Testis (tissue), 5 donors: ENCODE measurements at places on chromosomes 13 and 19.

DNA sequence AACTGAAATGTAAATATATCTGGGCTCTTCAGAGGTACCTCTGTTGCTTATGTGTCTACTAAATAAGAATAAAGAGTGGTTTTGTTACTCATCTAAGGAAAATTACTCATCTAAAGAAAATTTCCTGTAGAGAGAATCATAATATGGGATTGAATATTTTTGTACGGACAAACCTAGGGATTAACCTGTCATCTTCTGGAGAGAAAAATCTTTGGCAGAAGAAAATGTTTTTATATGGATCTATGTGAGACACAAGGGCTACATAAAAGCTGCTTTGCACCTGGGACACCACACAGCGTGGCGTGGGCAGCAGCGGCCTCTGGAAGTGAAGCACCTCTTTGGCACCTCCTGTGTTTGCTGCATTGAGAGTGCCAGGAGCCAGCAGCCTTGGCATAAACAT, 242.9 kb upstream of the DACH1 start:
- no peak for DNase-seq

DNA sequence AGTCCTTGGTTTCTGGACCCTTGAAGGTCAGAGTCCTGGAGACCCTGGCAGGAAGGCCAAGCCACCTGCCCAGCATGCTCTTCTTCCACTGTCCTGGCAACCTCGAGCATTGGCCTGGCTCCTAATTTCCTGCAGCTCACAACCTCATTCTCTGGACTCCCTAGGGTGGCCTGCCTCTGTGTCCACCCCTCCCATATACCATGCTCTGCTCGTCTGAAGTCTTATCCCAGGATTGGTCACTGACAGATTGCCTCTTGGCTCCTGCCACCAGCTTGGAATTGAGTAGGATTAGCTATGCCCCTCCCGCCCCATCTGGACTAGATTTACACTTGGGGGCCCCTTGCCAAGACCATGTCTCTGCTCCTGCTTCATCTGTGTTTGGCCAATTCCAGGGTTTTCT, 17.1 kb upstream of the WASF3 start:
- DNase-seq: no peak

GRCh38 chr13:114283576-114283975, 2.2 kb downstream of the UPF3A start:
- DNase-seq: no peak

GRCh38 chr19:41221514-41222205, 2.6 kb downstream of the AXL start:
- DNase-seq: no peak

DNA sequence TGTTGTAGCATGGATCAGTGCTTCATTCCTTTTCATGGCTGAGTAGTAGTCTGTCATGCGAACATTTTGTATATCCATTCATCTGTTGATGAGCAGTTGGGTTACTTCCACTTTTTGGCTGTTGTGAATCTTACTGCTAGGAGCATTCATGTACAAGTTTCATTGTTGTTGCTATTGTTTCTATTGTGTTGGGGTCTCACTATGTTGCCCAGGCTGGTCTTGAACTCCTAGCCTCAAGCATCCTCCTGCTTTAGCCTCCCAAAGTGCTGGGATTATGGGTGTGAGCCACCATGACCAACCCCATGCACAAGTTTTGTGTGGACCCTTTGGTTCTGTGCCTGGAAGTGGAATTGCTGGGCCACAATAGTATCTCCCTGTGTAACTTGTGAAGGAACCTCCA, 15.8 kb downstream of the SLC25A42 start:
- no peak for DNase-seq

- DNase-seq: peak; percentile 83
Measured at GRCh38 chr19:43464134-43464775, 1.2 kb downstream of the LYPD3 start.

DNA sequence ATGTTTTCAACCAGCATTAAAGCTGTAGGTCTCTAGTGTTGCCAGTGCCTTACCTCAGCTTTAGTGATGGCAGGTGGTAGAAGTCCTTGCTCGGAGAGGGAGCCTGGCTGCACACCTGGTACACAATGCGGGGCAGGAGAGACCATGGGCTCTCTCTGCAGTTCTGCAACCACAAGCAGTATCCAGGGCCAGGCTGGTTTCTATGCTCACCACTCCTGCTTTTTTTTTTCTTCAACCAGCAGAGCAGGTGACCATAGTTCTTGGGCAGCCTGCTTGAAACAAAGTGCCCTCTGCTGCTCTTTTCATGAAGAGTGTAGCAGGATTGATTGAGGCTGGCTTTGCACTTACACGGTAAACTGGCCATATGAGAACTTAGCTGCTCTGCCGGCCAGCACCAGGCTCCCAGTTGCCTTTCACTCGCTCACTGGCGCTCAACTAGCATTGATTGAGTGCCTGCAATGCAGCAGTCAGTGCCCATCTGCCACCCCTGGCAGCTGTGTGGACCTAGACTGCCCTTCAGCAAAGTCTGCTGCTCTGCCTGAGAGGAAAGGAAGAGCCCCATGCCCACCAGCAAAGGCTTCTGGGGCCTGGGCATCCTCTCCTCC, 4.4 kb upstream of the CHAMP1 start:
- DNase-seq: no peak

- peak; percentile 48 for DNase-seq
Measured at GRCh38 chr13:76667551-76667950, 218.7 kb downstream of the KCTD12 start.

- no peak for DNase-seq
Measured at GRCh38 chr13:109810761-109811510, 24.6 kb upstream of the IRS2 start.

GRCh38 chr19:17123041-17123440, 47.5 kb downstream of the MYO9B start:
- no peak for DNase-seq

- DNase-seq: no peak
Measured at GRCh38 chr13:50840284-50840683, 3.2 kb downstream of the DLEU7 start.

DNA sequence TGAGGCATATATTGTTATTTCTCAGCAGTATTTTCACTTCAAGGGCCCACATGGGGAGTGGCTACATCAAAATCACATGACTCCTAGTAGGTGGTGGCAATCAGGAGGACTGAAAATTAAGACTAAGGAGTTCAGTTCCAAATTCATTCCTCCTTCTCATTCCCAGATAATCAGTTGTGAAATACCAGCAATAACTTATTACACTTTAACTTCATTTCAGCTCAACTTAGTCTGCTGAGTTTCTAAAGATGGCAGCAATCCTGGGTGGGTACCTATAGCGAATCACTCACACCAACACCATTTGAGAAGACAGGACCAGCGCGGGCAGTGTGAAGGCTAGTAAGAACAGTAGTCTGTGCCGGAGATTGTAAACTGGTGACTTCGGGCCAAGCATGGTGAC, 63.9 kb upstream of the SLC10A2 start:
- no peak for DNase-seq

DNA sequence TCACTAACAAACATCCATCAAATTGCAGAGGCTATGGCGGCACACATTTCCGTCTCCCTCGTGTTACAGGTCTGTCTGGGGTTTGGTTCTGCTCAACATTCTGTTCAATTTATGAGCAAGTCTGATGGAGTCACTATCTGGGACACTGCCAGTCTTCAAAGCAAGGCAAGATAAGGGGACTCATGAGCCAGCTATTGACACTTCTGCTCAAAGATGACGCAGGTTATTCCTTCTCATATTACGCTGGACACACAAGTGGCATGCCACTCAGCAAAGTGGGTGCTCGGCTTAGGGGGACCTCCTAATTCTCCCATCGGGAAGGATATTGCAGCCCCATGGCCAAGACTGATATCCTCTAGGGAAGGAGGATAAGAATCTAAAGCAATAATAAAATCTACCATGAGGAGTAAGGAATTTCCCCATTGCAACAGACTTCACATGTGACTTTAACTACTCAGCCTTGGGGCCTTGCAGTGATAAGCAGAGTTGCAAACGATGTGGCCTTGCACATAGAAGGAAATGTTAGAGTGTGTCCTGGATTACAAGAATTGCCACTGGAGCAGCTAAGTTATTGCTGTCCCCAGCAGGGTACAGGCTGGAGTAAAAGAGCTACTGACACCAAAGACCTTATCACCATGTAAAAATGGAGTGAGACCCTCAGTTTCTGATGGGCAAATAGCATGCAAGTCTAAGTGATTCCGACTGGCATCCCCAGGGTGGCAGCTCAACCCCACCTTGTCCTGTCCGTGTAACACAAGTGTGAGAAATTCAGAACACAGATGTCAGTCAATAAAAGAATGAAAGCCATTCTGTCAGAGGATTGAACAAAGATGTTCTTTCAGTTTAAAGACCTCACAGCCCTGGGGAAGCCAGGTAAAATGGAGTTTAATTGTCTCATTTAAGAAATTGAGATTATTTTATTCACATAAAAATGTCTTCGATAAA, 306.1 kb downstream of the IRS2 start:
- peak; percentile 69 for DNase-seq

- DNase-seq: no peak
Measured at GRCh38 chr19:4660181-4660791, 9.9 kb downstream of the MYDGF start.

DNA sequence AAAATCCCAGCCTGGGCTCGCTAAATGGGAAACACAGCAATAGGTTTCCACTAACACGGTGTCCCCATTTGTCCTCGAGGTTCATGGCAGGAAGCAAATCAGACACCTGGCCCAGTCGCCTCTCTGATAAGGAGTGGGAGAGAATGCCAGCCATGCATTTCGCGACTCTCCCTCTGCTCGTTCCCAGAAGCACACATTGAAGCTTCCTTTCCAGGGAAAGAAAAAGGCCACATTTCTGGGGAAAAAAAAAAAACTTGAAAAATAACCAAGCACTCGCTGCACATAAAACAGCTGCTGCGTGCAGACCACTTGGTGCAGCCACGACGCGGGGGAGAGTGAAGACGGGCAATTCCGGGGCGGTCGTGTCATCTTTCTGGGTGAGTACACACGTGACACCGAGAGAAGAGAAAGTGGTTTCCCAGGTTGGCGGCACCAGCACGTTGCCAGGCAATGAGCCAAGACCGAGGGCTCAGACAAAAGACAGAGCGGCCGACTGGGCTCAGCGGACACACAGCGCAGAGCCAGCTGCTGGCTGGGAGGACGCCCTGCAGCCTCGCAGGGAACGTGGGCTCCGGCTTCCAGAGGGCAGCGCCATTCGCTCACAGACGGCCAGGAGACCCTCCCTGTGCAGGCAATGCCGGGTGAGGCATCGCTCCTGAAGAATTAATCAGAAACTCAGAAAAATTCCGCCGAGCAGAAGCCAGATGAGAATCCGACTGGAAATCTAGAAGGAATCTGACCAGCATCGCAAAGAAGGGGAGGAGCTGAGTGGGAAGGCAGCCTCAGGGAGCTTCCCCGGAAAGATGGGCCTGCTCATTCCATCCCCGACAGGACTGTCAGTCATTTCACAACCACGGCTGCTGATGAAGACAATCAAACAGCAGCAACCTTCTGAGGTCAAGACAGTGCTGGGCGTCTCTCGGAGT, 83.2 kb upstream of the IRS2 start:
- DNase-seq: peak; percentile 90

- DNase-seq: no peak
Measured at GRCh38 chr19:56324436-56324835, 9.8 kb upstream of the ZSCAN5A start.

- no peak for DNase-seq
Measured at GRCh38 chr13:41457589-41458186, 338 bp downstream of the RGCC start.

GRCh38 chr19:3699741-3700241, 477 bp downstream of the PIP5K1C start:
- DNase-seq: no peak

- no peak for DNase-seq
Measured at GRCh38 chr19:38015761-38016160, 108.8 kb downstream of the SIPA1L3 start.

- peak; percentile 88 for DNase-seq
Measured at GRCh38 chr19:10505583-10506229, 2.5 kb upstream of the KEAP1 start.

DNA sequence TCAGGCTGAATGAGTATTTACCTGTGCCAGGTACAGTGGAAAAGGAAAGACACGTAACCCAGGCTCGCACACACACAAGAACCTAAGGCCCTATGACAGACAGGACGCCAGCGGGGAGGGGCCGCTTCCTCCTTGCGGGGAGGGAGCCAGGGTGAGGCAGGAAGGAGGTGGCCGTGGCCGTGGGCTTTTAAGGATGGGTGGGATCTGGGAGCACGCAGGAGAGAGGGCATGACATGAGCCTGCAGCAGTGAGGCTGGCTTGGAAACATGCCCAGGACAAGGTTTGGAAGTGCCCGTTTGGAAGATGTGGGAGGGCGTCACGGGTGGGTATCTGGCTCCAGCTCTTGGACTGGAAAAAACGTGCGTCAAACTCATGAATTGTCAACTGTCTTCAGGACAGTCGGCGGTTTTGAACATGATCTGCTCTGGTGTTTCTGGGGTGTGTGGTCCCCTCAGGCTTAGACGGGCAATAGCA, 20.1 kb downstream of the SH3GL1 start:
- DNase-seq: peak; percentile 68
